NCI-H748 treated with DMSO at 0.1 percent for 48 hours (cell line): ENCODE measurements at places on chromosomes 1 and 21.

GRCh38 chr1:9105336-9105867, 23.5 kb downstream of the GPR157 start:
- DNase-seq: no peak

- DNase-seq: no peak
Measured at GRCh38 chr1:232196042-232196441, 433.9 kb downstream of the SIPA1L2 start.

- DNase-seq: no peak
Measured at GRCh38 chr1:156775799-156776198, 8.5 kb downstream of the PRCC start.

- DNase-seq: no peak
Measured at GRCh38 chr1:156388174-156389137, 19.4 kb downstream of the RHBG start.

GRCh38 chr1:149945206-149945605, 8.5 kb upstream of the MTMR11 start:
- no peak for DNase-seq

- no peak for DNase-seq
Measured at GRCh38 chr21:32364796-32365195, 28.0 kb downstream of the URB1 start.
